ENCODE measurements at places on chromosomes 11 and 22.

DNA sequence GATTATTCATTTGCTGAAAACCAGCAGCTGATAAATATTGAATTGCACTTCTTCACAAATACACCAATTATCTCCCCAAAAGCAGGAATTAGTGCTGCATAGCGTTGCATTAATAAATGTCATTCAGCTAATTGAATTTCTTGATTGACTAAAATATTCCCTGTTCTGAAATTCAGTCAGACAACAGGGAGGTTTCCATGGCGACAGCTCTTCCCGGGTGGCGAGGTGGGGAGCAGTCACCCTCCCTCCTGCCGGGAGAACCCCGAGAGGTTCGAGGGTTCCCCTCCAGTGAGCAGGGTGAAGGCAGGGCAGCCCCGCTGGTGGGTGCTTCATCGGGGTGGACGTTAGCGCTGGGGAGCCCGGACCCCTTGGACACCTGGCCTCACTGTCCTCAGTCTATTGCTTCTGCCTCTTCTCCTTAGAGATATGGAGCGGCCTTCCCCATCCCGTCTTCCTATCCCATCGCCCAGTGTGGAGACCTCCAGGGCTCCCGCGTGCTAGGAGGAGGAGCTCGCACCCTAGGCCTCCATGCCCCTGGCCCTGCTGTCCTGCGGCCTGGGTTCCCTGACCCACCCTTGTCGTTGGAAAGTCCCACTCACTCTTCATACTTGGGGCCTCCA, 983.5 kb downstream of the BRD1 start:
- DNase-seq = no peak

GRCh38 chr11:129992161-129992944, 10.3 kb downstream of the PRDM10 start:
- peak; percentile 58 for DNase-seq

DNA sequence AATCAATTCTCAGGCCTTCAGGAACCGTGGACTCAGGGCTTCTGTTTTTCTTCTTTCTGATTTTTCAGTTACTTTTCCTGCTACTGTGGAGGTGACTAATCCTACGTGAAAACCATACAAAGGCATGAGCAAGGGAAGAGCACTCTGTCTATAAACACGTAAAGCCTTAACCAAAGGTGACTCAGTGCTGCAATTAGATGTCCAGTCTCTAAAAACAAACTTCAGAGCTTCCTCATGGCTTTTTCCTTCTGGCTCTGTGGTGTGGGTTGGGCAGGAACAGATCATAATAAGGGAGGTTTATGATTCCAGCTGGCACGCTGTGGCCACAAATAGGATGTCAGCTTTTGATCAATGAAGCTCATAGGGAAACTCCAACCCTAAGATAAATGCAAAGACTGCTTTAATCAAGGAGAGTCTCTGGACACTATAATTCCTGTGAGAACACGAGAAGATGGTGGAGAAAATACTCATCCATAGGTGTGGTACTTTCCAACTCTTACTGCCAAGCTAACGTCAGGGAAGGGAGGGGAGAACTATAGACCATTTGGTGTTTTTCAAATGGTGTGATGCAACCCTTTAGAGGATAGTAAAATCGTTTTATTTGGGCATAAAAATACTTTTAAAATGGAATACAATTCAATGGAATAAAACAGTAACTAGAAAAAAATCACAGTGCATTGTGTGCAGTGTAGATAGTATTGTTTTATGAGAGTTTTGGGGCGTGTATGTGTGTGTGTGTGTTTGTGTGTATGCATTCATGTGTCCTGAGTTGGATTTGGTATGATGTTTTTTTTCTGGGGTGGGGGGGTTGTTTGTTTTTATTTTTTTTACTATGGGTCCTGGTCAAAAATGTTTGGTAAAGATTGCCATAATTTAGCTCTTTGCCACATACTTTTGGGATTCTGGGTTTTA, at the start of gene NXPE2:
Gene NXPE2 (plus strand): TSS at position 403 of the 912 bp plus-strand sequence. CDS start 49 bp downstream, at position 452.
- no peak for DNase-seq

DNA sequence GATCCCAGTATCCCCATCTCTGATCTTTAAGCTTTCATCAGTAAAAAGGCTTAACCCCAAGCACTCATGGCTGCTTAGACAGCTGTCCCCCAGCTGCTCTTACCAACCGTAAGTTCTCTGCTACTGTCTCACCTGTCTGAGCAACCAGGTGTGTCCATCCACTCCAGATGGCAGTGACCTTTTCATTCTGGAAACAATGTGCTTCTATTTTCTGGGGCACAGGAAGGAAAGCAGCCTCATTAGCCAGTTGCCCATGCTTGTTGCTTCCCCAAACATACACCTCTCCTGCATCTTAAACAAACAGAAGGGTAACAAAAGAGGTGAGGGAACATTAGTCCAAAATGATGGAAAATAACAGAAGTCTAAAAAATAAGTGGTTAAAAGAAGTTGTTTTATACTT, 24.4 kb downstream of the SERGEF start:
- peak; percentile 51 for DNase-seq

GRCh38 chr11:12251666-12252560, 125.5 kb upstream of the PARVA start:
- DNase-seq = no peak

- DNase-seq = no peak
Measured at GRCh38 chr11:93783765-93784144, 327 bp upstream of the MED17 start.

GRCh38 chr11:108871152-108871551, 206.3 kb downstream of the DDX10 start:
- peak; percentile 30 for DNase-seq

GRCh38 chr11:75406338-75406777, 7.0 kb downstream of the RPS3 start:
- DNase-seq = no peak

DNA sequence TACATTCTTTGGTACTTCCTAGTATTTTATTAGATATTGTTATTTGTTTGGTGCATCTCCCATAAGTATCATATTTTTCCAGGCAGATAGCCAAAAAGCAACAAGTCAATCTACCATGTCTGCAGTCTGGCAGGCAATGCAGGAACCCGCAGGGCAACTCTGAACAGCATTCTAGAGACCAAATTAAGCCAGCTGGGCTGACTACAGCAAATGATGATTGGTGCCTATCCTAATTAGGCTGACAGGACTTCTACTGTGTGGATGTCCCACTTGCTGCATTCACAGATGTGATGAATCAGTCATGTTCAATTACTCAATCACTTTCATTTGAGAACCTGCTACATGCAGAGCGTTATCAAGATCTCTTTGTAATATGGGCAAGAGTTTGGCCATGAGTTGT, 40.3 kb upstream of the AMOTL1 start:
- no peak for DNase-seq

- no peak for DNase-seq
Measured at GRCh38 chr11:14036469-14036868, 73.9 kb downstream of the SPON1 start.

DNA sequence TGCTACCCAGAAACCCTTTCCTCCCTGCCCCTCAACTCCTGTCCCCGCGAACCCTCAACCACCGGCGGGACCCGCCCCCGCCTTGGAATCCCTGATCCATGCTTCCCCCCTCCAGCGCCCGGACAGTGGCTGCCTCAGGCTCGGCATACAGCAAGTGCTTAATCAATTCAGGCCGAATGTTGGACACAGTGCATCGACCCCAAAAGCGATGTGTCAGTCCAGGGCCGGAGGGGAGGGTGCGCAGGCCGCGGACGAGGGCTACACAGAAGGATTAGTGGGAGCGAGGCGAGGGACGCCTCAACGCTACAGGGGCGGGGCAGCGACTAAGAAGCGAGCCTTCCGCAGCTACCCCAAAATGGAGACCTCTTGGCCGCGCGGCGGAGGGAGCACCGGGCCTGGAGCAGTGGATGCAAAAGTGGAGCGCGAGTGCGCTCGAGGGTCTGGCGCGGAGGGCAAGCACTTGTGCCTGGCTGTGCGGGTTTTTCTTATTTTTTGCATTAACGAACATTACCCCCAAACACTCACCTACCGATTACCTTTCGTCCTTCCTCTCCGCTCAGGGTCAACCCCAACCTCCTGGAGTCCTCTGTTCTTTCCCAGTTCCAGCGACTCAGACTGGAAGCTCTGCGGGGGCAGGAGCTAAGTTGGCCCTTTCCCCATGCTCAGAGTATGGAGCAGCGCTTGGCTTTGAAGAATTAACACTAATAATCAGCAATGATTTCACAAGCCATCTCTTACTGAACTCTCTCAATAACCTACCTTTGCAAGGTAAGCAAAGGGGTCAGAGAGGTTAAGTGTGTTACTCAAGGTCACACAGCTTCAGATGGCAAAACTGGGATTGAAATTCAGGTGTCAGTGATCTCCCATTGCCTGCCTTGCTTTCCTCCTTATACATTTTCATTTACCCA, 30.0 kb upstream of the WNT11 start:
- no peak for DNase-seq

GRCh38 chr11:68505596-68505995, 45.0 kb downstream of the PPP6R3 start:
- no peak for DNase-seq

DNA sequence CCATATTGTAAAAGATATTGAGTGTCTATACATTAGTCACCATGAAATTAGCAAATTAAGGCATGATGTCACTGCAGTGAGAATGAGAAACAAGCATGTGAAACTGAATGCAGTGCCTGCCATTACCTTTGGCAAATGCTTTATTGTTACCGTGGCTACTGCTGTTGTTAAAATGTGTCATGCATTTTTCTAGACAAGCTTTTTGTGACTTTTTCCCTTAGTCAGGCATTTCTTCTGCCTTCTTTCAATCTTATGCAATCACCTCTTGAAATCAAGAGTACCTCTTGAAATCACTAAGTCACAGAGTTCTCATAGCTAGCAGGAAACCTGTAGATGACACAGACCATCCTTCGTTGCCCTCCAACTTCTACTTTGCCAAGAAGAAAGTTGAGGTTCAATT, 461.7 kb upstream of the TENM4 start:
- DNase-seq = no peak

GRCh38 chr22:45777046-45777851, 105.6 kb downstream of the ATXN10 start:
- DNase-seq = no peak

DNA sequence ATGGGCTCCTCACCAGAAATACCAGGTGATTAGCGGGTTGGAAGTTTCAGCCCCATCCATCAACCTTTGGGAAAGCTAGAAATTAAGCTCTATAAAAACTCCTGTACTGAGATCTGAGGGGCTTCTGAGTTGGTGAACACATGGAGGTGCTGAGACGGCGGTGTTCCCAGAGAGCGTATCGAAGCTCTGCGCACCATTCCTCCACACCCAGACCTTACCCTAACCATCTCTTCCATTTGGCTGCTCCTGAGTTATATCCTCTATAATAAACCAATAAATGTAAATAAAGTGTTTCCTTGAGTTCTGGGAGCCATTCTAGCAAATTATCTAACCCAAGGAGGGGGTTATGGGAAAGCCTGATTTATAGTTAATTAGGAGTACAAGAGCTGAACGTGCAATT, 41.4 kb downstream of the TMEM123 start:
- DNase-seq = no peak

DNA sequence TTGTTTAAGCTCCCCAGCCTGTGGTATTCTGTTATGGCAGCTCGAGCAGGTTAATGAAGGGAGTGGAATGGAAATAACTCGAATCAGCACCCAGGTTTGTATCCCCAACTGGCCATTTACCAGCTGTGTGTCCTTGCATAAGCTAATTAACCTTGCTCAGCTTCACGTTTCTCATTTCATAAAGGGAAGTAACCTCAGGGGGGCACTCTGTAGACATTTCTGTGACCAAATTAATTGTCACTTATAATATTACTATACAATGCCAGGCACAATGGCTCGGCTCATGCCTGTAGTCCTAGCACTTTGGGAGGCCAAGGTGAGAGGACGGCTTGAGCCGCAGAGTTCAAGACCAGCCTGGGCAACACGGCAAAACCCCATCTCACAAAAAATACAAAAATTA, 13.8 kb downstream of the ADA2 start:
- no peak for DNase-seq

GRCh38 chr11:8699903-8700302, 17.3 kb downstream of the RPL27A start:
- DNase-seq = no peak

GRCh38 chr11:65425971-65426838, 3.6 kb downstream of the NEAT1 start:
- no peak for DNase-seq

DNA sequence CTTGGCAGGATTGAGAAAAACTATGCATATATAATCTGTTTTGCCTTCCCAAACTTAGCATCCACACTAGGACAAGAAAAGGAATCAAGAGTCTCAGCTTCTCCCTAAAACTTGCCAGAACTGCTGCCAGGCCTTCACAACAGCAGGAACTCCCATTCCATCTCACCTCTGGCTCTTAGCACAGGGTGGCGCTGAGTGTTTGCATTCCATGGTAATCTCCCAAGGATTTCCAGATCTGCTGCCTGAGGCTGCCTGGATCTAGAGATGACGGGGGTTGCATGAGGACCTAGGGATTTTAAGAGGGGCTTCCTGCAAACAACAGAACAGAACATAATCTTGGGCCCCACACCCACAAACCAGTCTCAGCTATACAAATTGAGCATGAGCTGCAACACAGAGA, 87.1 kb upstream of the OPCML start:
- no peak for DNase-seq

GRCh38 chr11:47004595-47005033, 68.1 kb downstream of the CSTPP1 start:
- DNase-seq = peak; percentile 44

DNA sequence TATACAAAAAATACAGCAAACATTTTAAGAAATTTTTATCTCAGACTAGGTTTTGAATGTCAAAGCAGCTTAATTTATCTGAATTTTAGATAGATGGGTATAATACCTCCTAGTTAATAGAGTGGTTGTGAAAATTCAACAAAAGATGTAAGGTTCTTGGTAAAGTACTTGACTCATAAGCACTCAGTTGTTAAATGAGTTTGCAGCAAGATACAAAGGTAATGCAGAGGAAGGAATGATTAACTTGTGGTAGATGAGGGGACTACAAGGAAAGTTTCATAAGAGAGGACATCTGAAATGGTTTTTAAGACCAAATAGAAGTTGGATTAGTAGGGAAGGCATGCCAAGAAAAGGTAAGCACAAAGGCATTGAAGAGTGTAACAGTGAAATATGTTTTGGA, 37.4 kb downstream of the PPME1 start:
- no peak for DNase-seq

DNA sequence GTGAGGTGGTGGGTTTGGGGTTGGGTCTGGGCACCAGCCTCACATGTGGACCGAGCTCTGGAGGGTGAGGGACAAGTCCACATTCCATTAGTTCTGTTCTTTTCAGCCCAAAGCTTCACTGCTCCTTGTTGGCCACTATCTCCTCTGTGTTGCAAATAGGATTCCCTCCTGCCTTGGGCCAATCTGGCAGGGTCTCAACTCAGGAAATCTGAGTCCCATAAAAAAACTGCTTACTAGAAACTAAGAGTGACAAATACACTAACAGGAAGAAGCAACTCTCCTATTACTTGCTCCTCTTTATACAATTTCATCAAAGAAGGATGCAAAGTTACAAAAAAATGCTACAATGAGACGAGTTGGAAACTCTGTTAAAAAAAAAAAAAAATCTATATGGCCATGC, 66.2 kb upstream of the CSNK1E start:
- DNase-seq = no peak

- DNase-seq = no peak
Measured at GRCh38 chr11:116730601-116731000, 42.2 kb downstream of the BUD13 start.

GRCh38 chr22:39643311-39644083, 72.9 kb downstream of the CACNA1I start:
- no peak for DNase-seq

GRCh38 chr11:32487270-32487669, 51.9 kb upstream of the WT1 start:
- no peak for DNase-seq

GRCh38 chr11:72778535-72779494, 15.0 kb downstream of the STARD10 start:
- no peak for DNase-seq

GRCh38 chr11:1372660-1373059, 17.1 kb upstream of the BRSK2 start:
- no peak for DNase-seq

Measured in NCI-H1092 (cell line).